Activated CD4-positive, CD25-positive, alpha-beta regulatory T cell treated with anti-CD3 and anti-CD28 coated beads, Interleukin-2, amount 50 U/mL, for 16 hours (primary cell): ENCODE measurements at places on chromosomes 3 and 15.

GRCh38 chr3:150627557-150627956, 24.4 kb downstream of the SELENOT start:
- no peak for DNase-seq

GRCh38 chr3:23221136-23221535, 18.0 kb downstream of the UBE2E2 start:
- DNase-seq, result no peak

DNA sequence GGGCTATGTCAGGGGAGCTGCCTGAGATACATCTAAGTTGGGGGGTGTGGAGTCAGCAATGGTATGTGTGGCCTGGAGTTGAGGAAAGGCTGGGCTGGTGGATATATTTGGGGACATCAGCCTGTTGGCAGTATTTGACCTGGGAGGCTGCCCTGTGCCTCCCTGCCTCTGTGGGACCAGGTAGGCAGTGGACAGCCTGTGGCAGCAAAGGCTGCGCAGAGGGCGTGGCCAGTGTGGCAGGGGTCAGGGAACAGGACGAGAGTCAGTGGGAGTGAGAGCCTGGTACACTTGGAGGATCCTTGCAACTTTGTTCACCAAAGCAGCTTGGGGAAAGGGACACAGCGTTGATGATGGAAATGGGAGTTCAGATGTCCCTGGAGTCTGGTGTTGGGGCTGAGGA, 15.0 kb downstream of the TEX264 start:
- no peak for DNase-seq

DNA sequence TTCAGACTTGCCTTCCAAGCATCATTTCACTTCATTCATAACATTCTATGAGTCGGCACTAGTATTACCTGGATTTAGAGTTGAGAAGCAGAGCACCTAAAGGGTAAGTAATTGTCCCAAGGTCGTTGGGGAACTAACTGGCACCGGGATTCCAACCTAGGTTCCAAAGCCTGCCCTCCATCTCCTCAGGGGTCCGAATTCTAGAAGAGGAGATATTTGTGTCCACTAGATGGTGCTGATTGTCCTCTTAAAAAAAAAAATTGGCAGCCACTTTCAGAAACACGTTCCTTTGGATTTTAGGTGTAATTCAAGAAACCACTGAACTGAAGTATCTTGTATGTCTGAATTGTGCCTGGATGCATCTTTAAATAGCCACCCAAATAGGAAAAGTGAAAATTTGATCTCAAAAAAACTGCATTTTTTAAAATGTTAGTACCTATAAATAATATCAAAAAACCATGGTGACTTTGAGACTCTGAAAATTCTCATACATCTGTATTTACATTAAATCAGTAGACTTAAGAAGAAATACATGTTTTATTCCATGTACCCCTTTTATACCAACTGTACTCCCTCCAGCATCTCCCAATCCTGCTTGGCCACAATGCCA, 3.9 kb upstream of the FSIP1 start:
- DNase-seq, result no peak

GRCh38 chr3:187567661-187568121, 102.5 kb downstream of the SST start:
- no peak for DNase-seq
